ENCODE measurements at places on chromosomes 13 and 19.

DNA sequence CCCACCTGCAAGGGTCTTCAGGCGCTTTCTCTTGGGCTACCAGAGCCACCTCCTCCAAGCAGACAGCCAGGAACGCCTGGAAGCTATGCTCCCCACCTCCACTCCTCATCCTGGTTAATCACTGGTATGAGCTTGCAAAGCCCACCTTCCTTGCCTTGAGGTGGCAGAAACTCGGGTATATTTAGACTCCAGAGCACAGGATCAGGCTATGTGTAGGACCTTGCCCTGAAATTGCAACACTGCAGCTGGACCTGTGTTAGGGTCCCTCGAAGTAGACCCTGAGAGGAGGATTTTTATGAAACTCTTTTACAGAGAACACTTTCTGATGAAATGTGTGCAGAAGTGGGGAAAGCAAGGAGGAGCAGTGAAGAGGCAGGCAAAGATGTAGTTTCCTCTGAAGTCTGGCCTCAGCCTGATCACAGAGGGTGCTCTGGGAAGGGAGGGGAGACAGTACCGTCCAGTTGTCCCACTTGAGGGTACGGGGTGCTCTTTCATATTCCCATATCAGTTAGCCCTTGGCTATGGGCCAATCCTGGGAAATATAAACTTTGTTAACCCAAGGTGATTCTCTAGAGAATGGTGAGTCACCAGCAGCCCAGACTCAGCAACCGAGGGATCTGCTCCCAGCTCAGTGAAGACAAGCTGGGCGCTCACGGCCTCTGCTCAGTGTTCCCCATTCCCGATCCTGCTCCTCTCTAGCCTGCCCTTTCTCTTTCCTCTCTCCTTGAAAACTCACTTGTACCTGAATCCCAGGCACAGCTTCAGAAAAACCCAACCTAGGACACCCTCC lies 157.9 kb downstream of the UQCRFS1 start:
- no peak for DNase-seq

DNA sequence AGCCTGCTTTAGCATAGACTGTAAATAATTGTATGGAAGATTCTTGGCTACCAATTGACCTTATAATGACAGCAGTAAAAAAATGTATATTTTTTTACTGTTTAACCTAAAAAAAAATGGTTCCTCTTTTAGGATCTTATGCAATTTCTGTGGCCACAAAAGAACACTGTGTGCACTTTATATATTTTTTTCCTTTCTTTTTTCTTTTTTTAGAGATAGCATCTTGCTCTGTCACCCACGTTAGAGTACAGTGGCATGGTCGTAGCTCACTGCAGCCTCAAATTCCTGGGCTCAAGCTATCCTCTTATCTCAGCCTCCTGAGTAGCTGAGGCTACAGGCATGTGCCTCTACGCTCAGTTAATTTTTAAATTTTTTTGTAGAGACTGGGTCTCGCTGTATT lies 6.1 kb downstream of the FLT3 start:
- no peak for DNase-seq

DNA sequence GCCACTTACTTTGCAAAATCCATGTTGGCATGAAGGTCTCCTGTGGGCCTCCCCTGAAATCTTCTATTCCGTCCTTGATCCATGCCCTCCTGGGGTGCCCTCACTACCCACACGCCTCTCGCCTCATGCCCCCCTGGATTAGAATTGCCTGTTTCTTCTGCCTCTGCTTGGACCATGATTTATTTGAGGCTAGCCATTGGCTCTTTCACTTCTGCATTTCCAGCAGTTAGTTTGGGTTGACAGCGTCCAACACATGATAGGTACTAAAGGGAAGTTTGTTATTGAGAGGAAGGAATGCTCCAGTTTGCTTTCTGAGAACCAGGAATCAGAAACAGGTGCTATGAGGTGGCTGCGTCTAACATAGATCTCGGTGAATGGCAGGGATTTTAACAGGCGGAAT lies 30.5 kb upstream of the TPTE2 start:
- no peak for DNase-seq

DNA sequence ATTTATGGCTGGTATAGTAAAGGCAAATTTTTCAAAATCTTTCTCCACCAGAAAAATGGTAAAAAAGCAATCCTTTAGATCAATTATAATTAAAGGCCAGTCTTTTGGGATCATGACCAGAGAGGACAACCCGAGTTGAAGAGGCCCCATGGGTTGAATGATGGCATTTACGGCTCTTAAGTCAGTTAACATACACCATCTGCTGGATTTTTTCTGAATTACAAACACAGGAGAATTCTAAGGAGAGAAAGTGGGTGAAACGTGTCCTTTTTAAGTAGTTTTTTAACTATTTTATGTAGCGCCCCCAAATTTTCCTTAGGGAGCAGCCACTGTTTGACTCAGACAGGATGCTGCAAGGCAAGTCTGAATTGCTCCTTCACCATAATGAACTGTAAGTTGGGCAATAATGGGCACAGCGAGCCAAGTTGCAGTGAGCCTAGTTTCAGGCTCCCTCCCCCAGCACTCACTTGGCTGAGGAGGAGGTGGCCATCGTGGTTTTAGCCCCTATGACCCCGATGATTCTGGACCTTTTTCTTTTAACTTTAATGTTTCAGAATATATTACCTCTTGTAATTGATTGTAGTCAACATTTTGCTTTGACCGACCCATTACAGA lies 13.6 kb upstream of the ZNF611 start:
- no peak for DNase-seq

DNA sequence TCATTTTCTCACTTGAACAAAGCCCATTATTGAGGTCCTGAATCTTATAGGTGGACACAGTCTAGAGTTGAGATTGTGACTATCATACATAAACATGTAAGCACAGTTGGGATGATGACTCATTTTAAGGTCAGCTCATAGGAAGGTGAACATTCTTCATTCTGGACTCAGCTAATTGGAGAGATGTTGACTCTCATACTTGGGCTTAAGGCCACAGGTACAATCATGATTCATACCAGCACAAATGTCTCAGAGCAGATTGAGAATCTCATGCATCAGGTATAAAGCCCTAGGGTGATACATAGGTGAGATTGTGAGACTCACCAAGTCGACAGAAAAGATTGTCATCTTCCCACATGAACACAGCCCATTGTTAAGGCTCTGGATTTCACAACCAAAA lies 62.3 kb upstream of the ZNF724 start:
- no peak for DNase-seq

GRCh38 chr13:79847882-79848592 lies 367.1 kb downstream of the NDFIP2 start:
- DNase-seq = no peak

DNA sequence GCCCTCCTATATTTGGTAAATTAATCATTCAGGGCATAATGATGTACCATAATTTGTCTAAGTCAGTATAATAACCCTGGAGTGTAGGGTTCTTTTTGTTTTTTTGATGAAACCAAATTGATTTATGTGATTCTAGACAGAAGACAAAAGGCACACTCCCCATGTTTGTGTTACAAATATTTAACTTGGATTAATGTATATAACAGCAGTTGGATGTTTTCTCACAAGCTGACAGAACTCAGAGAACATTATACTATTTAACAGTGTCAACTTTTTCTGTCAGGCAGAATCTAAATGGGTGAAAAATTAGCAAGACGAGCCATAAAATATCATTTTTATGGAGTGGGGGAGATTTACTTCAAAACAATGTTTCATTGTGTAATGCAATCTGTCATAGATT lies 15.2 kb downstream of the CBY2 start:
- no peak for DNase-seq

GRCh38 chr19:34838753-34839431 lies 65.9 kb upstream of the ZNF599 start:
- DNase-seq = no peak

Measured in kidney epithelial cell (primary cell).